Hematopoietic multipotent progenitor cell treated with erythropoietin and hydrocortisone succinate and interleukin-3 and kit ligand, for 17 days (in vitro differentiated cells): ENCODE measurements at places on chromosomes 1 and 21.
A peak's percentile ranks its signal among the peaks of the same experiment; 100 is the strongest.

- DNase-seq, result no peak
These were observed 72.4 kb upstream of the BCAR3 start for GRCh38 chr1:93753791-93754763.

DNA sequence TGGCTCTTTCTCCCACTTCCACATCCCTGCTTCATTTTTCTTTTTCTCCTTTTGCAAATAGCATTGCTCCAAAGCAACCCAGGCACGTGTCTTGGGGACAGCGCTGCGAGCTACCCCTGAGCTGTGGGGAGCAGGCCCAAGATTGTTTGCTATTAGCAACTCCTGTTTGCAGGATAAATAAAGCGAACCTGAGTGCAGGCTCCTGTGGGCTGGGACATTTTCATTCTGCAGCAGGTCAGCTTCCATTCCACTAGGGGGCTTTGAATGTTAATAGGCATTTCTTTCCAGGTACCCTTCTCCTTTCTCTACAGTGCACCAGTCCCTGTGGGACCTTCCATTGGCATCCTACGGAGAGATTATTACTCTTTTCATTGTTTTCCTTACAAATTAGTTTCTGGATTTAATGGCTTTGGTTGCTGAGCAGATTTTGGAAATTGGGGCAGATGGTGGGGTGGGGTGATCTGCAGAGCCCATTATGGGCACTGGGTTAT lies 54.0 kb downstream of the OLFML3 start:
- DNase-seq, result no peak

GRCh38 chr1:174916846-174917245 lies 82.9 kb upstream of the CACYBP start:
- no peak for DNase-seq

DNA sequence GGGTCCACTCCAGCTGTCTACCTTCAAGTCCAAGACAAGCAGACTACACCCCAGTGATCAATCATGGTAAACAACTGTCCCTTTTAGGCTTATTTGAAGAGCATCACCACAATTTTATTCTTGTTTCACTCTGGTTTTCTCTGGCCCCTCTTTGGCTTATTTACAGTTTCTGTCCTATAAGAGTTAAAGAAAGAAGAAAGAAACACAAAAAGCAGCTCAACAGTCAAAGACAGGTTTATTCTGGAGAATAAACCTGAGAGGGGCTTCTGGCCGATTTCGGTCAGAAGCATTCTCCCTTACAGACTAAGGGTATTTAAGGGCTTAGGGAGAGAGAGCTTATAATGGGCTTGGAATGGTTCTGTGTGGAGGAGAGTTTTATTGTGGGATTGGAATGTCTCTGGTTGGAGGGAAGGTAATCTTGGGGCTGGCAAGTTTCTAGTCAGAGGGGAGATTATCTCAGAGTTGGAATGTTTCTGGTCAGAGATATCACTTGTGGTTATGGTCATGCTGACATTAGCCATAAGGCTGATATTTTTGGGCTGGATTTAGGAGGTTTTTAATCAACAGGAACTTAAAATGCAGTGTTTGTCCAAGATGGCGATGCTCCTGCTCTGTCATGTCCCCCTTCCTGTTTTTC lies 161.0 kb downstream of the URB2 start:
- no peak for DNase-seq

GRCh38 chr1:202843081-202843480 lies 32.3 kb downstream of the PCAT6 start:
- no peak for DNase-seq

DNA sequence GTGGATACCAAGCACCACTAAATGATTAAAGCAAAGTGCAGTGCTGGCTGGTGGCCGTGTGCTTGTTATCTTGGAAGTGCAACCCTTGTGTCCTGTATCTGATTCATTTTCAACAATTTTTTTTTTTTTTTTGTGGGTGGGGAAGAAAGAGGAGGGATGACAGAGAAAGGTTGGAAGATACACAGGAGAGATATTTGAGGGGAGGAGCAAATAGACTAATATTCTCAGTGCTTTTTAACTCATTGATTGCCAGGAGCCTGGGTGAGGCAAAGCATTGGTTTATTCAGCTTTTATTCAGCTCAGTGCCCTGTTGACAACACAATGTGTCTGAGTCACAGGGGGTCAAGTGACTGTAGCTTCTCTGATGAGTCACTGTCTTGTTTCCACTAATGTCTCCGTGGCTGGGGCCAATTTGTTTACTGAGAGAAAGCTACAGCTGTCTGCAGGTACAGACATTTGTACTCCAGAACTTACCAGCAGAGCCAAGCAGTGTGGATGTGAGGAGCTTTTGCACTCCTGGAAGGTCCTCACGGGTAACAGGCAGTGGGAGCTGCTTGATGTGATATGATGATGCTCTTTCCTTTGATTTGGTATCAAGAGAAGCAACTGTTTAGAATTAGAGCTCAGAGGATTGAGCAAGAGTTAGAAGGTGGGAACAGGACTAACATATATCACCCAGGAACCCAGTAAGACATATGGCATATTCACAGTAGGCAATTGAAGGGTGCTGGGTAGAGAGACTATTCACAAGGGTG lies 23.6 kb upstream of the DNM3 start:
- no peak for DNase-seq

GRCh38 chr1:12170263-12170671 lies 3.5 kb downstream of the TNFRSF1B start:
- DNase-seq, result no peak

GRCh38 chr1:221688488-221688843 lies 53.4 kb downstream of the DUSP10 start:
- DNase-seq, result no peak

DNA sequence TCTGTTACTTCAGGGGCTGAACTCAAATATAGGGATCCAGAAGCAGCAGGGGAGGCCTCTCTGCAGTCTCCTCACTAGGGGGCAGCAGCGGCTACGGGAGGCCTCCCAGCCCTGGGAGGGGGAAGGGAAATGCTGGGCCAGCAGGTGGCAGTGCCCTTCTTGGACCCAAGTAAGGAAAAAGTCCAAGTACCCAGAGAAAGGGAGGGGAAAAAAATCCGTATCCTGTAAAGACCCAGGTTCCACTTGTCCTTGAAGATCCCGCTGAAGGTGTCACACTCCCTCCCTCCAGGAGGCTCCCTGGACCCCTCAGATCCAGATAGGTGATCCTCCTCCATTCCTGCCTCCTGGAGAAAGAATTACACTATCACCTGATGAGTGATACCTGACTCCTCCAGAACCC lies 14.1 kb upstream of the NUAK2 start:
- peak; percentile 93 for DNase-seq

GRCh38 chr1:111904478-111905218 lies 84.8 kb downstream of the KCND3 start:
- no peak for DNase-seq

- DNase-seq, result no peak
These were observed 1.0 kb downstream of the ZBTB17 start for GRCh38 chr1:15974855-15975254.

DNA sequence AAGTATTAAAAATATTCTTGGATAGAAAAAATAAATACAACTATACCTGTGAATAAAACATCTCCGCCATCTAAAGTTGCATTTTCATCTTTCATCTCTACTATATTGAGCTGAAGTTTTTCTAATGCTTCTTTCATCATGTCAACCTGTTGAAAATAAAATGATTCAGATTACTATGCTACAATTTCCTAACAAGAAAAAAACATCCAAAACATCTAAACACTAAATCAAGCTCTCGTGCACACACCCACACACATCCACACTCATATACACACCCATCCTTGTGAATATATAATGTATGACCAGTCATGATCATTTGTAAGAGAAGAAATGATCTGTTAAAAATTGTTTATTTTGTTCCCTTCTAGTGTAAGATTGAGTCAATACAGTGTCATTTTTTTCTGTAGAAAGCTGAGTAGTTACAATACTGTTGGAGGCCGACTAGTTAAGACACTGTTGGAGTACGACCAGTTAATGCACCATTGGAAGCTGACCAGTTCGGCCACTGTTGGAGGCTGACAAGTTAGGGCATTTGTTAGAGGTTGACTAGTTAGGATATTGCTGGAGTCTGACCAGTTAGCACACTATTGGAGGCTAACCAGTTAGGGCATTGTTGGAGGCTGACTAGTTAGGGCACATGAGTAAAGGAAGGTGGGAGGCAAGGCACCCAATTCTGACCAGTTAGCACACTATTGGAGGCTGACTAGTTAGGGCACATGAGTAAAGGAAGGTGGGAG lies 82.4 kb upstream of the BCL10 start:
- DNase-seq, result no peak

- no peak for DNase-seq
These were observed 82.7 kb upstream of the ZBTB18 start for GRCh38 chr1:243968413-243968812.

- no peak for DNase-seq
These were observed at the start of gene F13B for GRCh38 chr1:197066719-197067456. F13B (minus strand) TSS chr1:197067260; CDS start chr1:197067223, 37 bp downstream.

- DNase-seq, result no peak
These were observed 1.8 kb downstream of the IFNAR2 start for GRCh38 chr21:33231526-33231925.

- DNase-seq, result no peak
These were observed 41.4 kb downstream of the CDC7 start for GRCh38 chr1:91541918-91542533.

GRCh38 chr1:243564814-243565213 lies 285.2 kb downstream of the AKT3 start:
- no peak for DNase-seq

DNA sequence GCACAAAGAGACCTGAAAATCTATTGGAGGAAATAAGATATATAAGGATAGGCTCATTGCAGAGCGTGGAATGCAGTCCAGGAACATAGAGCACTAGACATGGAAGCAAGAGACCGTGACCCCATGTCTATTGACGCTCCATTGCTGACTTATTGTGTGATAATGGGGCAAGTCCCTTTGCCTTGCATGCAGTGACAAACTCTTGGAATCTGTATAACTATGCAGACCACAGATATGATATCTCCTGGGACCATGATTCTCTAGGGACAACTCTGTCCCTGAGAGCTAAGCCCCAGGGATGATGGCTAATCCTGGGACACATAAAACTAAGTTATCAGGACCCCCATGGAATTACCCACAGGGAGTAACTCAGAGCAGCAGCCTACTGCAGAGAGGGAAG lies 73.1 kb upstream of the PRDX6 start:
- DNase-seq, result no peak

GRCh38 chr1:201535919-201536245 lies 3.0 kb upstream of the NAV1 start:
- DNase-seq, result no peak

DNA sequence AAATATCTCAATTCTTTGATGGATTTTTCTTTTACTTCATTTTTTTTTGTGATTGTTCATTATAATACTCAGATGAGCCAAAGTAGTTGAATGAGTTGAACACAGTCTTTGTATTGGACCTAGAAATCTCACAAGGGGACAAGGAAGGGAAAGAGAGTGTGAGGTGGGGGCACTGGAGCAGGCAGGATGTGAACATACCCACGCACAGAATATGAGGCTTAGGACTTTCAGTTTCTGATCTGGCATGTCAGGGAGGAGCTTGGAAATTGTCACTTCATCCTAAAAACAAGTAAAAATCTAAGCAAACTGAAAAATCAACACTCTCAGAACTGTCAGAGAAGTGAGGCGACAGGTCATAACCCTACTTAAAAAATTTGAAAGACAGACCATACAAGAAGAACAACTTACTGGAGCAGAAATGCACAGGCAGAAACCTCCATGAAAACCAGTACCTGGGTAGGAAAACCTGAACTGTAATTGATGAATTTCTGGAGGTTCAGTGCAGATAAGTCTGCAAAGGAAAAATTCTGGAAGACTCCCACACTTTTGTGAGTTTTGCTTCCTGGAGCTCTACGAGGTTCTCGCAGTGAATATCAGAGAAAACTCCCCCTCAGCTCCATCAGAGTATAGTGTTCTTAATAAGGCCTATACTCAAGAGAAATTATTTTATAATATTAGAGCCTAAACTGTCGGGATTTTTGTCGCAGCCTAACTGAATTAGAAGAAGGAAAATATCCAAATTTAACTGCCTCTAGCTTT lies 3.6 kb upstream of the PTGS2 start:
- DNase-seq, result no peak
